ENCODE measurements at places on chromosomes 2 and 18.
A peak's percentile ranks its signal among the peaks of the same experiment; 100 is the strongest.

DNA sequence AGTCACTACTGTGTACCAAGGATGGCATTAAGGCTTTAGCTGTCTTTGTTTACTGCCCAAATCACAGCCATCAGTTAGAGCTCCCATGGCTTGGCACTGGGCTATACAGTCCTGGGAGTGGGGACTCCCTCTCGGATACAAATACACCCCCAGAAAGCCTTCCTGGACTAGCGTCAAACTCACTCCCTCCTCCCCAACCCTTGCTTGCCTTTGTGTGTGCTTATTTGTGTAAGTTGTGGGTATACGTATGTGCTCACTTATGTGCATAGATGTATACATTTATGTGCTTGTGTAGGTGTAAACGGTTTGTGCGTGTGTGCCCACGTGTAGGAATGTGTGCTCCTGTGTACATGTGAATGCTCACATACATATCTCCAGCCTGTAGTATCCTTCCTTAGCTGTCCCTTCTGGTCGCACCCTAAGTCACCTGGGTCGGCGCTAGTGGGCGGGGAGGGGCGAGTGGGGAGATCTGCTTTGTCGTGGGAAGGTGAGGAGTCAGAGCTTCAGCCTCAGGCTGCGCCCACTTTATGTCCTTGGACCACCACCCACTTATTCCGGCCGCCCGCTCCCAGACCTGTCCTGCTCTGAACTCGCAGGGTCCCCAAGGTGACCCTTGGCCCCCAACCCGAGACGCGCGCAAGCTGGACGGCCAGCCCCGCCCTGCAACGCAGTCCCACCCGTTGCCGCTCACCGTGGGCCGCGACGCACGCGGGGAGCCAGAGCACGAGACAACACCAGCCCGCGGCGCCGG is 461 bp downstream of the PRADC1 start:
- peak; percentile 65 for DNase-seq

DNA sequence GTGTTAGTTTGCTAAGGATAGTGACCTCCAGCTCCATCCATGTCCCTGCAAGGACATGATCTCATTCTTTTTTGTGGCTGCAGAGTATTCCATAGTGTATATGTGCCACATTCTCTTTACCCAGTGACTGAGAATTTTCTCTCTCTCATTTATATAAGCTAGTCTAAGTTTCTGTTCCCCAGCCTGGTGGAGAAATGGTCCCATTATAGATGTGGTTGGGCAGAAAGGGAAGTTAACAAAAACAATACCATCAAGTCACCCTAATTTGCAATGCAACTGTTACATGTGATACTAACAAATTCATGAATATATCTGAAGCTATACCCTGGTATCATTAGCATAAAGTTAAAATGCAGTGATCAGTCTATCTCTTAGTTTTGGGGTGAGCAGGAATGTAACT is 54.0 kb downstream of the DNER start:
- DNase-seq: no peak

- DNase-seq: no peak
Observed at GRCh38 chr2:48228345-48228684, 301.6 kb upstream of the STON1 start.

DNA sequence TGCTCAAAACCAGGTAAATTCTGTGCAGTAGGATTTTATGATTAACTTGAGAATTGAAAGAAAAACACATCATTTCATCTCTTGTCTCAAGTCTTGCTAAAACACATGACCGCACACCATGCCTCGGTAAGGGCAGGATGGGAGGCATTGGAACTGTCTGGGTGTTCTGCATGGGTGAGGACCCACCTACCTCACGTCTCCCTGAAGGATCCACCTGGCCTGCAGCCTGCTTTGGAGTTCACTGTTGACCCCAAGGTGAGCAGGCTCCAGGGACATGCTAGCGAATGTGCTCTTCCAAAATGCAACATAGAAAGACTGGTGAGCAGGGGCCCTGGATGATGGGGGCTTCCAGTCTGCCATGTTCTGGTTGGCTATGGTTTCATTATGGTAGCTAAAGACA is 131.5 kb downstream of the NCK2 start:
- DNase-seq: no peak

GRCh38 chr2:156476850-156477206 is 40.6 kb downstream of the GPD2 start:
- DNase-seq: no peak

All from SW480 (cell line).